ENCODE measurements at places on chromosomes 13 and 19.

- DNase-seq, result no peak
These were observed 678.5 kb upstream of the PCDH20 start for GRCh38 chr13:62093984-62094780.

- DNase-seq, result no peak
These were observed 11.8 kb downstream of the IL17D start for GRCh38 chr13:20715330-20715712.

DNA sequence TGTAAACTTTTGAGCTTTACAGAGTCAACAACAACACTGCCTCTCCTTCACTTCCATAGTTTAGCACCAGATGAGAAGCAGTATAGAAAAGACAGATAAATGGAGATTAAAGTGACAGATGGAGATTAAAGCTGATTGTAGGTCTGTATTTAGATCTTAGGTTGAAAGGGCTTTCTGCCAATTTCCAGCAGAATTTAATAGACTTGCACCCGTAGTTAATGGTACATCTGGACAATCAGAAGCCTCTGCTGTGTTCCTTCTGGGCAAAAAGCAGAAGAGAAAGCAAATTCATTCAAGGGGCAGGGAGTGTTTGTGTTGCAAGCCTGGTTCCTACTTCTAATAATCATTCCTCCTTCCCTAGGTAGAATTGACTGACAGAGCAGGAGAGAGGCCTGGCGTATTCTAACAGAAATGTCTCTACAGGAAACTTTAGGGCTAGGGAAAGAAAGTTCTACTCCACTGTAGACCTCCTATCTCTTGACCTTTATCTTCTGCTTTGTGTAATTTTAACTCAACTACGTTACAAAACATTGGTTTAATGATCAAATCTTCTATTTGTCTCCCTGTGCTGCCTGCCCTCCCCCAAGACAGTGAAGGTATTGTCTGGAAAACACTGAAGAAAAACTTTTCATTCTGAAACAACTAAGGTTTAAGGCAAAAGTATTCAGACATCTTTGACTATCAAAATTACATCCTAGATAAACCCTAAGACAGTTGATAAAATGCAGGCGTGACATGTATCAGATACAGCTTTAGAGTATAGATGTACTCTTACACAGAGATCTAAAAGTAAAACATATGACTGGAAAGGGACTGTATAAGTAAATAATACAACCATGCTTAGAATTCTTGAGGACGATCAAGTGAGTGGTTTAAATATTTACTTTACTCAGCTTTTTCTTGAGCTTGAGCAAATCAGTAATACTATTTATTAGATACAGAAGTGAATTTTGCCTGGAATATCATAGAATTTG lies 44.4 kb downstream of the GPC6 start:
- no peak for DNase-seq

DNA sequence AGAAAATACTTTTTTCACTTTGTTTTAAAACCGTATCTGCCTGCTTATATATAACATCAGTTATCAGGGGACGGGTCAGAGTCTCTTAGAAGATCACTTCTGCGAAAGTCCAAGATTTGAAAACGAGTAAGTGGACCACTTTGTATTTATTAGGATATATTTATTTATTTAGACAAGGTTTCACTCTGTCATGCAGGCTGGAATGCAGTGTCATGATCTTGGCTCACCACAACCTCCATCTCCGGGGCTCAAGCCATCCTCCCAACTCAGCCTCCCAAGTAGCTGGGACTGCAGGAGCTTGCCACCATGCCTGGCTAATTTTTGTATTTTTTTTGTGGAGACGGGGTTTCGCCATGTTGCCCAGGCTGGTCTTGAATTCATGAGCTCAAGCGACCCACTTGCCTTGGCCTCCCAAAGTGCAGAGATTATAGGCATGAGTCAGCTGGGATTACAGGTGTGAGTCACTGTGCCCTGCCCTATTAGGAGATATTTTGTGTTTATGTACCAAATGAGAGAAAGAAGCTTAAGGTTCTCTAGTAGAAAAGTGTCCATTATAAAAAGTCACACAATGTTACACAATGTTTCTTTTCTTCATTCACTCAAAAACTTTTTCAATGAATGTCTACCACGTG lies 39.5 kb downstream of the RASL11A start:
- no peak for DNase-seq

DNA sequence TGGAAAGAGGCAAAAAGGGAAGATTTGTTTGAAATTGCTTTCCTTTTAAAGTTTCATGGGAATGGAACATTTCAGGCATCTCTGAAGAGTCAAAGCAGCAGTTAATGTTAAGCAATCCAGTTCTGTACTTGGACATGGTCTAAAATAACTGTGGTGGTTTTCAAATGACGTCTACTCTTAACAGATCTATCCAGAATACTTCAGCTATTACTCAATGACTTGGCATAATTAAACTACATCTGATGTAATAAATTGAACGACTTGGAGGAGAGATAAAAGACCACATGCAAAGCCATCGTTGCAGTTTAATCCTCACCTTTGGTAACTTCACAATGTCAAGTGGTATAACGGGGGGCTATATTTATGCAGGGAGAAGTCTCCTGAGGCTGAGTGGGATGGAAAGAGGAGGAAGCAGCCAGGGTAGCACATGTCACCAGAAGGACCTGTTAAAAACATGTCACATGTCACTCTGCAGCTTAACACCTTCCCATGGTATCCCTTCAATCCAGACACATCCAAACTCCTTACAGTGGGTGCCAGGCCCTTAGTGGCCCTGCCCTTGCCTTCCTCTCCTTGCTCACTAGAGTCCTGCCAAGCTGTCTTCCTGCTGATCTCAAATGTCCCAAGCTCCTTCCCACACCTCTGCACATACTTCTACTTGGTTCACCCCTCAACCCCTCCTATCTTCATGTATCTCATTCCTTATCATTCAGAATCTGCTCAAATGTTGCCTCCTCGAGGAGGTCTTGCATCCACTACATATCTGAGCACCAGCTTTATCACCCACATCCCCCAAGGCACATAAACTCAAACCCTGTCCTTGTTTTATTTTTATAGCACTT lies 327.8 kb downstream of the SUCLA2 start:
- DNase-seq, result peak; percentile 77

DNA sequence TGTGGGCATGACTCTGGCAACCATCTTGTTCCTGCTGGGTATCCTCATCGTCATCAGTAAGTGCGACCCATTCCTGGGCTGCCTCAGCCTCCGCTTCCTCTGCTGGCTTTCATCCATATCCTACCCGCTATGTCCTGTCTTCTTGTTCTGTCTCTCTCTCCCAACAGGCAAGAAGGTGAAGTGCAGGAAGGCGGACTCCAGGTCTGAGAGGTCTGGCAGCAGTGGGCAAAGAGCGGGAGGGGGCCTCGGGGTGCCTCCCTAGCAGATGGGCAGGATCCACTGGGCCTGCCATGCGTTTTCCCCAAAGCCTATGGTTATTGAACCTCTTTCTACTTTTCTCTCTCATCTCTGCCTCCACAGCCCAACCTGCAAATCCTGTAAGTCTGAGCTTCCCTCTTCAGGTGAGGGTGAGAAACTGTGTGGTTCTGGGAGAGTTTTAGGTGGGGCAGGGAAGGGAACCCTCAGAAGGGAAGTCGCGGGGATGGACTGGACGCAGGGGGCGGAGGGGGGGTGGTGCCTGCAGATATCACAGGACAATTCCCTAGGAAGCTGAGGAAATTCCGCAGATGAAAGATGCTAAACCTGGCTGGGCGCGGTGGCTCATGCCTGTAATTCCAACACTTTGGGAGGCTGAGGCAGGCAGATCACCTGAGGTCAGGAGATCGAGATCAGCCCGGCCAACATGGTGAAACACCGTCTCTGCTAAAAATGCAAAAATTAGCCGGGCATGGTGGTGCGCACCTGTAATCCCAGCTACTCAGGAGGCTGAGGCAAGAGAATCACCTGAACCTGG lies 3.1 kb upstream of the FXYD5 start:
- no peak for DNase-seq

GRCh38 chr13:28100150-28101121 lies at the start of gene FLT3:
TSS of gene FLT3 (minus strand) at chr13:28100576. CDS start at chr13:28100510, 66 bp downstream.
- peak; percentile 46 for DNase-seq

DNA sequence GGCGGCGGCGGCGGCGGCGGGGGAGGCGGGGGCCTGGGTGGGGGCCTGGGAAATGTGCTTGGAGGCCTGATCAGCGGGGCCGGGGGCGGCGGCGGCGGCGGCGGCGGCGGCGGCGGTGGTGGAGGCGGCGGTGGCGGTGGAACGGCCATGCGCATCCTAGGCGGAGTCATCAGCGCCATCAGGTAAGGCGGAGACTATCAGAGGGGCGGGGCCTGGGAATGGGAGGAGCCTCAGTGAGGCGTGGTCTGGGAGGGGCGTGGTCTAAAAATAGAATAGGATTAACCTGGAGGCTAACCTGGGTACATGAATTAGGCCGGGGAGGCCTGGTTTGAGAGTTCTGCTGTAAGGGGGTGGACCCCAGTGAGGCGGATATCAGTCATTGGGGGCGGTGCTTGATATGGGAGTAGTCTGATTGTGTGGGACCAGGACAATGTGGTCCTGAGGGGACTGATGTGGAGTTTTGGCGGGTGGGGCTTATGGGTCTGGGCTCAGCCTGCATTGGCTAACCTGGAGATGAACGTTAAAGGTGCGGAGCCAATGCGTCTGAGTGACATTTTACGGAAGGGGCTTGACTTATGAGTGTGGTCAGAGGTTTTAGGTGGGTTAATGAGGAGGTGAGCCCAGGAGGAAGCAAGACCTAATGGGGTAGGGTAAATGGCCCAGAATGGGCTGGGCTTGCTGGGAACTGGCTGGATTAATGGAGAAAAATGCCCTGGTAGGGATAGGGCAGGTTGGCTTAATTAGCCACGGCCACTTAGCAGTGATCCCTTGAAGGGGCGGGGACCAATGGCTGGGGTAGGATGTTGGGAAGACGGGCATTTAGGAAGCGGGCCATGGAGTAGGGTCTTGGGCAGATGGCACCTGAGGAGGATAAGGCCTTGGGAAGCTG lies 1.4 kb downstream of the CAPNS1 start:
- DNase-seq, result peak; percentile 94

- peak; percentile 80 for DNase-seq
These were observed 5.2 kb upstream of the CEACAM18 start for GRCh38 chr19:51473009-51473707.

GRCh38 chr13:33053397-33054066 lies 37.3 kb downstream of the KL start:
- peak; percentile 44 for DNase-seq

DNA sequence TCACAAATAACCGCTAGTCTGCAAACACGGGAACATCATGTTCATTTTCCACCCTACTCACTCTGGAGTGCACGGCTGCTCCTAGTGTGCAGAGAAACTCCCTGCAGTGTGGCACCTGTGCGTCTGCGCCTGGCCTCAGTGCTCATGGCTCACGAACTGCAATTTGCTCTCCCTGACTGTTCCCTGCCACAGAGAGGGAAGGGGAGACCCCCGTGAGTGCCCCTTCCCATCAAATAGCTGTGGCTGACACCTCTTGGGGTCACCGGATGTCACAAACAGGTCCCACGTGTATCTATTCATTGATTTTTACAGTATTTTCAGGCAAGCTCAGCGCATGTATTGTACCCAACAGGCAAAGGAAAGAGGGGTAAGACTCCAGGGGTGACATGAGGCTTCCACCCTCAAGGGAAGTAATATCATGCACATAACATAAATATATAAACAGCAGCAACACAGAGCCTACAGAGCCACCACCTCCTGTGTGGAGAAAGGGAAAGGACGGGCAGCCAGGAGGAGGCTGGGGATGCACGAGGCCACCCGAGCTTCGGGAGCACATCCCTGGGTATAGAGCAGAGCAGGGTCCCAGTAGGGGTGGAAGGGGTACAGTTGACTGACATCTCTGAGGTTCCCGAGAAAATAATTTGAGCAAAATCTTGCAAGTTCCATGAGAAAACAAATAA lies 140.3 kb upstream of the SOX1 start:
- DNase-seq, result no peak

DNA sequence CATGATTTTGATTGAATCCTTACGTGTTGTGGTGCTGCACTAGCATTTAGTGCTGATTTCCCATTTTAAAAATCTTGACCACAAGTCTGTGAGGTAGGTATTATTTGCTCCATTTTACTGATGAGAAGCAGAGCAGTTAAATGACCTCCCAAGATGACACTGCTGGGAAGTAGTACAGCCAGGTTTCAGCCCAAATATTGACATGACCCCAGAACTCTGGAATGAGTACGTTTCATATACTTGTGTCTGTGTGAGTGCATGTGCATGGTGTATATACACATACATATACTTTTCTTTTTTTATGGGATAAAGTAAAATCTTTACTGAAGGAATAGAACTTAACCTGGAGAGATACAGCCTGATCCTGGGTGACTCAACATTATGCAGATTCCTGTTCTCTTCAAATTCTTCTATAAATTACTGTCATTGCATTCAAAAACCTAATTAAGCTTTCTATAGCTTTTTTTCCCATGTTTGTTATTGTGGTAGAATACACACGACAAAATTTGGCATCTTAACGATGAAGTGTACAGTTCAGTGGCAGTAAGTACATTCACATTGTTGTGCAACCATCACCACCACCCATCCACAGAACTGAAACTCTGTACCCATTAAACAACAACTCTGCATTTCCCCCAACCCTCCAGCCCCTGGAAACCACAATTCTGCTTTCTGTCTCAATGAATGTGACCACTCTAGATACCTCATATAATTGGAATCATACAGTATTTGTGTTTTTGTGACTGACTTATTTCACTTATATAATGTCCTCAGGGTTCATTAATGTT lies 311.9 kb downstream of the MTUS2 start:
- DNase-seq, result no peak

DNA sequence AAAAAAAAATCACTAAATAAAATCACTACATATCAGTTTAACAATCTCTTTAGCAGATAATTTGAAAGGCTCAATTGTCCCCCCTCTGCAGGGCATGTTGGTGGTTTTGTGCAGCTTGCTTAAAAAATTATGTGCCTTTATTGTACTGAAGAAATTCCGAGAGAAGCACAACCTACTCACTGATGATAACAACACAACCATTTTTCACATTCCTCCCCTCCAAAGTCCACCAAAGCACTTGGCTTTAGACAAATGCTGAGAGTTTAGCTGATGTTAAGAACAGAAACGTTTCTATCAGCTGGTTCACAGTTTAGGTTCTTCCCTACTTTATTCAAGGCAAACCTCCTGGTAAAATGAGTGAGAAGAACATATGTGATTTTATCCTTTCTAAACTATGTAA lies 923 bp downstream of the DOCK9 start:
- DNase-seq, result no peak

GRCh38 chr19:40811478-40812341 lies 12.7 kb downstream of the EGLN2 start:
- no peak for DNase-seq

- DNase-seq, result no peak
These were observed 13.2 kb upstream of the SPART start for GRCh38 chr13:36359301-36359950.
